T follicular helper cell (primary cell): ENCODE measurements at places on chromosomes 3 and 15.

- DNase-seq, result no peak
Observed at GRCh38 chr3:195208183-195208582, 62.8 kb downstream of the XXYLT1 start.

DNA sequence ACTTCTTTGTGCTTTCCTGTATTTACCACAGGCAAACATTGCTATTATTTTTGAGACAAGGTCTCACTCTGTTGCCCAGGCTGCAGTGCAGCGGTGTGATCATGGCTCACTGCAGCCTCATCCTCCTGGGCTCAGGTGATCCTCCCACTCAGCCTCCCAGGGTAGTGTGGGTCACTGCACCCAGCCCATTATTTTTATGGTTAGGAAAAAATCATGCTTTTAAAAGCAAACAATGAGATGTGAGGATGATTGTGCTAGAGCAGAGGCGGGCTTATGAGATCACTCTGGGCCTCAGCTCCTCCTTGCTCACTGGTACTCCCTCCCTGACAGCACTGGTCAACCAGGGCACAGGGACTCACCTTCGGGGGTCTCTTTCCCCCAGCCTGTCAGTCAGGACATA is 2.2 kb downstream of the MAN2C1 start:
- DNase-seq, result no peak

DNA sequence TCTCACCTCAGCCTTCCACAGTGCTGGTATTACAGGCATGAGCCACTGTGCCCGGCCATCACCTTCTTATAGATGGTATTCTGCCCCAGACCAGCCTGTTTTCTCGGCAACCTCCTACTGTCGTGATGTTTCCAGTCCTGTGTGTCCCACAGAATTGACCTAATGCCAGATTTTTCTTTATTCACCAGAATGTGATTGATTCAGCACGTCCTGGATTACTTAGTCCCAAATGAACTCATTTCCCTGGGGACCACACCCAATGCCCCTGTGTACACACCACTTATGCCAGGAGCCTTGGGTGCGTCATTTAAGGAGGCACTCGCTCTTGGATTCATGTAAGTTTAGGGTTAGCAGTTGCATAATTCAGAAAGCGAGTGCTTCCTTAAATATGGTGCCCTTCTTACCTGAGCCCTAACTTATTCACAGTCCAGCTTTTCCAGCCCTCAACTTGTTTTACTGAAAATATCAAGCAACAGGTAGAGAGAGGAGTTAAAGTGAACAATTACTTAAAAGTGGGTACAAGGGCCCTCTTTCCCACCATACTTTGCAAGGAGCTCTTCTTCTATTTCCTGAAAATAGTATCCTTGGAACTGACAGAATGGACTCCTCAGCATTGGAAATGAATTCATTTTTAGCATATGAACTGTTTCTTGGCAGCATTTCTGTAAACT is 64.6 kb upstream of the UBE2E1 start:
- DNase-seq, result no peak

GRCh38 chr15:96252148-96252547 is 78.4 kb upstream of the NR2F2 start:
- DNase-seq, result no peak

GRCh38 chr3:24101676-24102168 is 156.6 kb downstream of the NR1D2 start:
- no peak for DNase-seq

DNA sequence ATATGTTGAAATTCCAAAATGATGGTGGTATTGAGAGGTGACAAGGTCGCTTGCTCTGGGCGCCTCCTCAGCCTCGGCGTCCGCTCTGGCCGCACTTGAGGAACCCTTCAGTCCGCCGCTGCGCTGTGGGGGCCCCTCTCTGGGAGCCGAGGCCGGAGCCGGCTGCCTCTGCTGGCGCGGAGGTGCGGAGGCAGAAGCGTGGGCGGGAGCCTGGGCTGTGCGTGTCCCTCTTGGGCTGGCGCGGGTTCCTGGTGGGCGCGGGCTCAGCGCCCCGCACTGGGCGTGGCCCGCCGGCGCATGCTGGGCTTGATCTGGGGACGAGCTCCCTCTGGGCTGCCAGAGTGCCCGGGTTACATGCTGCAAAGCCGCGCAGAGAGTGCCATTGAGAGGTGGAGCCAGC is 39.8 kb upstream of the TMC3 start:
- no peak for DNase-seq
